Mesenteric fat pad (tissue), 1 donor: ENCODE measurements at places on chromosomes 3 and 15. TPM values are rescaled to one million over a fixed set of nuclear protein-coding genes. Genes with fewer than 3 reads are reported as not detected.

CACNA2D2 gene
- 0.45 TPM for total RNA-seq

DNA sequence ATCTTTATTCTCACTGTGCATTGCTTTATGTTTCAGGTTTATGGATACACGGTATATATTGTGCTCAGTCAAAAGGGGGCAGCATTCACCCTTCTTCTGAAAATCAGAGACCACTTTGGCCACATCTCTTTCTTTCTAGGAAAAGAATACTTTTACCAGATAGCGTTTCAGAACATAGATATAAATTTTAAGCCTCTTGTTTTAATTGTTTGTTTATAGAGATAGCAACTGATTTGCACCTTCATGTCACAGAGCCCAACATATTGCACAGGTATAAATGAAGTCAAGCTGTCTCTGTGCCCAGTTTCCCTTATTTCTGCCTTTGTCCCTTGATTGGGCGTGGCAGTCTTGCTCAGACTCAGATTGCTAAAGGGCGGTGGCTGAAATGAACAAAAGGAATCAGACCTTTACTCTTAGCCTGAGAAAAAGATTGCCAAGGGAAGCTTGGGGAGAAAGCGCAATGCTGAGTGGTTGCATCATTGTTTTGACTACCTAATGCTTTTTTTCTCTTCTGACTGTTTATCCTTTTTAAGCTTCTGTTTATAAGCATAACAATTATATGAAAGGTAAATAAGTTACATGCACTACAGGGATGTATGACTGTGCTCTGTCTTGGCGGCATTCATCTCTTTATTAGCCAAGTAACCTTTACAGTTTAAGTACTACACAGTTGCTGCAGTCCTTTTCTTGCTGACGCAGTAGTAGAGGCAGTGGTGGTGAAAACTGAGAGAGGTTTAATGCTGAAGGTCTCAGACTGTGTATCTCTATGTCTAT, 70.8 kb upstream of the ZBTB20 start:
- no peak for DNase-seq

DNA sequence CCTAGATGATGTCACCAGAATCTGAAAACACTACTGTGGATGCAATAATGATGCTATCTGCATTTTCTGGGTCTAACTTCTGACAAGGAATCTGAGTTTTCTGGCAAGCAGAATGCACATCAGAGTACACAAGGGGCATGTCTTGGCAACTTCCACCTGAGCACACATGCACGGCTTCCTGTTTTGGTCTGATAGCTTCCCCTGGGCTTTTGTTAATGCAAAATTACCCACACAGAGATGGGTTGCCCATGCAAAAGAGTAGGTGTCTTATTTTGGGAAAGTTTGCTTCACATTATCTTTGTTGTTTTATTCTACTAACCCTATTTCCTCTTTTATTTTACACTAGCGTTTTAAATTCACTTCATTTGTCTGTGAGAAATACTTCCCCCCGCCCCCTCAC, 74.2 kb upstream of the SATB1 start:
- no peak for DNase-seq

- DNase-seq = no peak
Observed at GRCh38 chr3:142857056-142857455, 31.8 kb downstream of the PCOLCE2 start.

GRCh38 chr3:85255949-85256348, 297.2 kb downstream of the CADM2 start:
- no peak for DNase-seq

- no peak for DNase-seq
Observed at GRCh38 chr3:143753006-143753405, 95.3 kb downstream of the SLC9A9 start.

GRCh38 chr15:51623386-51623938, 891 bp upstream of the DMXL2 start:
- DNase-seq = no peak

GRCh38 chr15:101526442-101526841, 36.9 kb upstream of the PCSK6 start:
- DNase-seq = no peak

CHRNA3 gene
- total RNA-seq = not detected

- DNase-seq = no peak
Observed at GRCh38 chr3:118292841-118293240, 741.8 kb downstream of the IGSF11 start.

DNA sequence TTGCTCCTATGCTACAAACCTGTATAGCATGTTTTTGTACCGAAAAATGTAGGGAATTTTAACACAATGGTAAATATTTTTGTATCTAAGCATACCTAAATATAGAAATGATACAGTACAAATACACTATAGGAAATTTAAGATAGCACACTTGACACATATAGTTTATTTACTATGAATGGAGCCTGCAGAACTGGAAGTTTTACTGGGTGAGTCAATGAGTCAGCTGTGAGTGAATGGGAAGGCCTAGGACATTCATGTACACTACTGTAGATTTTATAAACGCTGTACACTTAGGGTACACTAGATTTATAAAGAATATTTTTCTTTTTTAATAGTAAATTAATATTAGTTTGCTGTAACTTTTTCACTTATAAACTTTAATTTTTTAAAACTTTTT, 707.7 kb upstream of the EPHA6 start:
- no peak for DNase-seq

DNA sequence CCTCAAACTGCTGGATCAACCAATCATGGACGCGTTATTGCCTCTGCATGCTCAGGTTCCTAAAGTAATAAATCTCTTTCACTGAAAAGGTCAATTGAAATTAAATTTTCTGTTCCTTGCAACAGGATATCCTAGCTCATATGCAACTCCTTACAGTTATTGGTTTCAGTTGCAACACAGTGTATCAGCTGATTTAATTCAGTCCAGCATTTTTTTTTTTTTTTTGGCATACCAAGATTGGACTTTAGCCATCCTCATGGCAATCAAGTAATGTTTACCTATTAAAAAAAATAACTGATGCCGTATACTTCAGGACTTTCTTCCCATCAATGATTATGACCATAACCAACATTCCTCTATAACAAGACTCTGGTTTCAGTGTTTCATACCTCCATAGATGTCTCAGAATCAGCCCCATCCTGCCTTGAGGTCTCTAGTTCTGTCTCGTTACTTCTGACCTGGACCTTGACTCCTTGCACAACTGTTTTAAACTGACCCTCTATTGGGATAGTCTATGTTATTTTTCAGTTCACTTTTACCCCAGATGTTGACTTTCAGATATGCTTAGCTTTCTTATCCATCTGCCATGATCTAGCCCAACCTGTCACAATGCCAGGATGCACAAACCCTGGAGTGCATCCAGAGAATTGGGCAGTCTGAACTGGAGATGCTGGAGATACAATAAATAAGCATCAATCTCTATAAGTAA, 265.0 kb upstream of the GADL1 start:
- DNase-seq = no peak

HLTF gene
- total RNA-seq = 20.2 TPM

DNA sequence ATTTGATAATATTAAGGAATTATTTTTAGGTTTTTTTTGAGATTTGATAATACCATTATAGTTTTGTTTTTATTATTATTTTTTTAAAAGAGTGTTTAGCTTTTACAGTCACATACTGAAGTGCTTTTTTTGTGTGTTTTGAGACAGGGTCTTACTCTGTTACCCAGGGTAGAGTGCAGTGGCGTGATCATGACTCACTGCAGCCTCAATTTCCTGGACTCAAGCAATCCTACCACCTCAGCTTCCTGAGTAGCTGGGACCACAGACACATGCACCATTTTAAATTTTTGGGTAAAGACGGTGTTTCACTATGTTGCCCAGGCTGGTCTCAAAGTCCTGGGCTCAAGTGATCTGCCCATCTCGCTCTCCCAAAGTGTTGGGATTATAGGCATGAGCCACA, 73.0 kb downstream of the SUMF1 start:
- DNase-seq = no peak

DNA sequence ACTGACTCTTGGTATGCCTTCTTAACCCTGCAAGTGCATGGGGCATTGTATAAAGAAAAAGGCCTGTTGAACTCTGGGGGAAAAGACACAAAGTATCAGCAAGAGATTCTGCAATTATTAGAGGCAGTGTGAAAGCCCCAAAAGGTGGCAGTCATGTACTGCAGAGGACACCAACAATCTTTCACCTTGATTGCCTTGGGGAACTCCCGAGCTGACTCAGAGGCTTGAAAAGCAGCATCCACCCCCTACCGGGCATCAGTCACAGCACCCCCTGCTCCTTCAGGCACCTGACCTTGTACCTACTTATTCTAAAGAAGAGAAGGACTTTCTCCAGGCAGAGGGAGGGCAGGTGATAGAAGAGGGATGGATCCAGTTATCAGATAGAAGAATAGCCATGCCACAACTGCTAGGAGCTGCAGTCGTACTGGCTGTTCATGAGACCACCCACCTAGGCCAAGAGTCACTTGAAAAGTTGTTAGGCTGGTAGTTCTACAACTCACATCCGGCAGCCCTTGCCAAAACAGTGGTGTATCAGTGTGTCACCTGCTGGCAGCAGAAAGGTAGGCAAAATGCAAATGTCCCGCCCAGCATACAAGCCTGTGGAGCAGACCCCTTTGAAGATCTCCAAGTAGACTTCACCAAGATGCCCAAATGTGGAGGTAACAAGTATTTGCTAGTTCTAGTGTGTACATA, 241.6 kb upstream of the CNTN6 start:
- no peak for DNase-seq

PLSCR2 gene
- total RNA-seq = not detected

KLF15 gene
- total RNA-seq = 53.8 TPM

GRCh38 chr3:118973050-118973449, 61.6 kb downstream of the IGSF11 start:
- no peak for DNase-seq

KNG1 gene
- total RNA-seq = not detected

GRCh38 chr3:52917044-52917443, 19.7 kb upstream of the STIMATE start:
- no peak for DNase-seq

TUSC7 gene
- not detected for total RNA-seq

GRCh38 chr3:58116161-58116955, 94.4 kb downstream of the DNASE1L3 start:
- DNase-seq = no peak

DNA sequence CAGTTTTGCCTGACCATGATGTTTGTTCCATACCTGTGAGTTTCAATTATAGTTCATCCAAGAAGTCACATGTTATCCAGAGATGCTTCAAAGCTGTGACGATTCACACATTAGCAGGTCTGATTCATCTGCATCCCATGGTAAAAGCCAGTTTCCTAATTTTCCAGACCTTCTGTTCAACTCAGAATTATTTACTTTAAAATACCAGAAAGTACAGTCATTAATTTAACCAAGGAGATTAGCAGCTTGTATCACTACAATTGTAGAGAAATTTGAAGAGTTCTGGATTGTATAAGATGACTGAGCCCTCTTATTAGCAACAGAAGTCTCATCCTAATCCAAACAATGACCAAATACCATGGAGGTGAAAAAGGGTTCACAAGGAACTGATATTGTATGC, 76.1 kb upstream of the THBS1 start:
- DNase-seq = no peak

- DNase-seq = peak; percentile 11
Observed at GRCh38 chr3:10715886-10716285, 100.1 kb upstream of the SLC6A11 start.

SLC25A38 gene
- 16.7 TPM for total RNA-seq

GRCh38 chr15:99148851-99149276, 44.0 kb downstream of the SYNM start:
- no peak for DNase-seq

DNA sequence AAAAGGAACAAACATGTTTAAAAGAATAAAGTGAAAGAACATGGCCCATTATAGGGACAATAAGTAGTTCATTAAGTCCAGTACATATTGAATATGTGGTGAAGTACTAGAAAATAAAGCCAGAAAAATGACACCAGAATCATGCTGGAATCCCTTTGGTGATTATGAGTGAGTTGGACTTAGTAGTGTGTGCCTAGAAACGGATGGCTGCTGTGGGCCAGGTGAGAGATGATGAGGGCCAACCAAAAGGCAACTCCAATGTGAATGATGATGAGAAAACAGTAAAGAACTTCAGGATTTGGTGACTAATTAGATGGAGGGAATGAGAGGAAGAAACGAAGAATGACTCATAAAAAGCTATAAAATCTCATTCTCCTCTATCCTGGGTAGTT, 3.3 kb downstream of the CRYGS start:
- no peak for DNase-seq

DNA sequence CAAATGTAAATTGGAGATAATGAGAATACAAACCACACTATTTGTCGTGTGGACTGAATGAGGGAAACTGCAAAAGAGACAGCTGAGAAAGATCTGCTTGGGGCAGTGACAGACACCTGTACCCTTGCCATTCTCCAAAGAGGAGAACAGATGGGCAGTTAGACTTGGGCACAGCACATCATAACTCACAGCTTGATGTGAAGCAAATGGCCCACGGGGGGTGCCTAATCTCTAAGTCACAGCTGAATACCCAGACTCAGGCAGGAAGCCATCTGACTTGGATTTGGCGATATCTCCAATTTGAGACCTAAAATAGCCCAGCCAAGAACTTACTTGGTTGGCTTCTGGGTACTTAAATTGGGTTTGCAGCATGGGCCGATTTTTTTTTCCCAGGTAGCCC, 10.0 kb upstream of the SLC6A11 start:
- no peak for DNase-seq

WDR49 gene
- 0.64 TPM for total RNA-seq

GRCh38 chr15:25183581-25184251, 228.9 kb downstream of the SNRPN start:
- DNase-seq = peak; percentile 88

DNA sequence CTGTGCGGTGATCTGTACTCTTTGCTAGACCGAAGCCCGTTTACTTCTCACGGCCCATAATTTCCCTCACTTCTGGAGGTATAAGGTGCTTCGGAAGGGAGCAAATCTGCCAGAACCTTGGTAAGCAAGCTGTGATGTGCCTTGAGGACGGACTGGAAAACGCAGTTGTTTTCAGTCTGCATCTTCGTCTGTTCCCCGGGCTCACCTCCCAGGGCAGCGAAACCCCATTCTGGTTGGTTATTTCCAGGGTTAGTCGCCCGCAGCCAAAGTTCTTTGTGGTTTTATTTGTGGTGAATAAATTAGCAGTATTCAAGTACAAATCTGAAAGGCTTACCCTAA, 401 bp downstream of the RAMAC start:
- no peak for DNase-seq

UNC13C gene
- total RNA-seq = not detected

DNA sequence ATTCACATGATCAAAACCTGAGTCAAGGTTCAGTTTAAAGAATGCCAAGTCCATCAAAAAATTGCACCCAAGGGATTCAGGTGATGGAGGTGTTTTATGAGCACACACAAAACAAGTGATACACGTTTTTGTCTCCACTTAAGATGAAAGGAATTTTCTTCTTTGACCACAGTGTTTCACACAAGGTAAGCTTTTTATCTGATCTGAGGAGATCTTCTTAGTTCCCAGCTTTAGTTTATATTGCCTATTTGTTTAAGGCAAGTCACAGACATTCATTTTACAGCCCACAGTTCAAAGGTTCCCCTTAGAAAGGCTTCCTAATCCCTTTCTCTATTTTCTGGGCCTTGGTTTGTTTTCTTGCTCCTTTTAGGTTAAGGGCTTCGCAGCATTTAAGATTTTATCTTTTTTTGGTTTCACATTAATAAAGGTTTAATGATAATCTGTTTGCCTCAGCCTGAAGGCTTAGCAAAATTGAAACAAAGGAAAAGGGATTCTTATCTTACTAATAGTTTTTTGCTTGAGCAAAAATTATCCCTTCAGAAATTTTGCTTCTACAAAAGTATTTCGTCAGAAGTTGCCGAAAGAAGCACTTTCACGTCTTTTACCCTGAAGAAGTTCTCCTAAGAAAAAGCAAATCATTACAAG, 420.5 kb upstream of the NAALADL2 start:
- no peak for DNase-seq

- DNase-seq = no peak
Observed at GRCh38 chr3:73504239-73504638, 120.5 kb downstream of the PDZRN3 start.

GRCh38 chr15:93900476-93901400, 330.6 kb upstream of the MCTP2 start:
- DNase-seq = no peak
